Cerebellar cortex (tissue), 1 donor: ENCODE measurements at places on chromosomes 2 and 18.

GRCh38 chr2:210591663-210592062 is 35.3 kb downstream of the CPS1 start:
- no peak for DNase-seq

DNA sequence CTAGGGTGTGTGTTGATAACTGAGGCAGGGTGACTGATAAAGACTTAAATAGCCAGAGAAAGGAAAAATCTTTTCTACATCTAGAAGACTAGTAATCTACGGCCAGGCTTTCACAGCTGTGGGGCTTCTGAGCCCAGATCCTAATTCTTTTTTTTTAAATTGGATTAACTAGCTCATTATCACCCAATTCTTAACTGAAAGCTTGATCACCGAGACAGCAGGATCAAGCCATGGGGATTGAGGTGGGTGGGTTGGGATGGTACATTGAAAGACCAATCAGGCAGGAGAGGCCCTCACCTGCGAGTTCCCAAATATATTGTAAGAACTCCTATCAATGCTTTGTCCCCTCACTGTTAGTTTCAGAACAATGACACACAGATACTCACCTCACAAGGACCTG is 20.0 kb upstream of the NFE2L2 start:
- DNase-seq: no peak

GRCh38 chr18:49082714-49083688 is 132.2 kb upstream of the SMAD7 start:
- no peak for DNase-seq

DNA sequence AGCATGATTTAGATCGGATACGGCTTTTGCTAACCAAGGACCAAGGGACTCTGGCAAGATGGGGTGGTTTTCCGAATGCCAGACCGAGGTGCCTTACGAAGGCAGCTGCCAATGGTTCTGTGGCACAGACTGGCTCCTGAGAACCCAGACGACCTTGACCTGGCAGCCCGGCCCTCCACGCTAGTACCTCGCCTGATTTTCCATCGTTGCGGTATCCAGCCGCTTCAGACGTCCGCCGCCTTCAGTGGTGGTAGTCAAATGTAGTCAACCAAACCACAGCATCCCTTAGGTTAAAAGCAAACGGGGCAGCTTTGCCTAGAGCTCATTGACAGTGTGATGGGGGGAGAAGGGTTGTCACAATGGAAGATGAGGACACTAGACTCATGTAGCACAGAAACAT is 42.6 kb downstream of the GBX2 start:
- DNase-seq: no peak

DNA sequence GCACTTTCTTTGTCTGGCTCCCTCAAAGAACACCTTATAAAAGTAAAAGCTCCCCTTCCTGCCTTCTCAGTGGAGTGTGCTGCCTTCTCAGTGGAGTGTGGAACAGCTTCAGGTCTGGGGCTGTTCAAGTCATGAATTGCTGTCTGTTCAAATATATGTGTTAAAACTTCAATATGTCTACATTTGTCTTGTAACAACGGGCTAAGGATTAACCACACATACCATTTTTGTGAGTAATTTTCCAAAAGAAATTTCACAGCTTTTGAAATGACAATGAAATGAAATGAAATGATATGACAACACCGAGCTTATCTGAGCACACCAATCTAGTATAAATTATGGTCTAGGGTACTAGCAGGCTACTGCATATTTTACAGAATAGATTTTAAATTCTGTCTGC is 42.9 kb downstream of the CABYR start:
- DNase-seq: no peak

DNA sequence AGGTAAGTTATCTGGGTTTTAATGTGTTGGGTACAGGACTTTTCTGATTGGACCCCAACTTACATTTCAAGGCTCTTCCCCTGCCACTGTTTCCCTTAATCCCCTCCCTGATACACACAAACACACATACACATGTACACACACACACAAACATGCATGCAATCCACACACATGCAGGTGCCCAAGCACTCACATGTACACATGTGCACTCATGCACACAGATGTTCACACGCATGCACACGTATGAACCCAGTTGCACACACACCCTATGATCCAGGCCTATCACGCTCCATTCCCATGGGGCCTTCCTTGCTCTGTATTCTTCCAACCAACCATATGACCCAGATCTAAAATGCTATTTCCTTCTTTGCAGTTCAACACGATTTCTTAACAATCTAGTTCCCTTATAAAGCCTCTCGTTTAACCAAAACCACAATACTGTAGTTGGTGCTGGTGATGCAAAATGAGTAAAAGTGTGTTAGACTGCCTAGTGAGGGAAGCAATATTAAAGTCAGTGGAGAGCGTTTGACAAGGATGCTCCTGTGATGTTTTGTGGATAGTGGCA is 11.1 kb downstream of the SERPINB8 start:
- no peak for DNase-seq

DNA sequence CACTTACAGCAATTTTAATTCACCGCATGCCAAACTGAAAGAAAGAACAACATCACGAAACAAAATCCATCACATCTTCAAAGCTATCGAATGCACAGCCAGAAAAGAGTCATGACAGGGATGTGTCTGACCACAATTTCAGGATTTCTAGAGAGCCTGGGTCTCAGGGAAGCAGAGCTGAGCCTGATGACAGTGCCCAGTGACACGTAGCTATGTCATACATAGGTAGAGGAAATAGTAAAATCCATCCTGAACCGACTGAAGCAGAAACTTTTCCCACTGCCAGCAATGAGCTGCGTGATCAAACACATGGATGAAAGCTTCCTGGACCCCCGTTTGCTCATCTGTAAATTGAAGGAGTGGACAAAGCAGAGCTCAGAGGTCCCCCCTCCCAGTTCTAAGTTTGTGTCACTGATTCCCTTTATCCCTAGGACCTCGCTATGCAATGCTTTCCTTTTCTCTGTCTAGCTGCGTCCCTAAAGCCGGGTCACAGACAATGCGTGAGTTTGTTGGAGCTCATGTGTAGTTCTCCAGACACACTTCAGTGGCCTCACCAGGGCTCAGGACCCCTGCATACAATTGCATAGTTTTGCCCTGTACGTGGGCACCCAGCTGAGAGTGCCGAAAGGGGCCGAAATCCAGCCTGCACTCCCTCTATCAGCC is 37.6 kb downstream of the CCBE1 start:
- DNase-seq: no peak

GRCh38 chr2:178152977-178153376 is 40.7 kb downstream of the RBM45 start:
- no peak for DNase-seq

GRCh38 chr2:33435518-33435917 is 40.9 kb upstream of the RASGRP3 start:
- no peak for DNase-seq

DNA sequence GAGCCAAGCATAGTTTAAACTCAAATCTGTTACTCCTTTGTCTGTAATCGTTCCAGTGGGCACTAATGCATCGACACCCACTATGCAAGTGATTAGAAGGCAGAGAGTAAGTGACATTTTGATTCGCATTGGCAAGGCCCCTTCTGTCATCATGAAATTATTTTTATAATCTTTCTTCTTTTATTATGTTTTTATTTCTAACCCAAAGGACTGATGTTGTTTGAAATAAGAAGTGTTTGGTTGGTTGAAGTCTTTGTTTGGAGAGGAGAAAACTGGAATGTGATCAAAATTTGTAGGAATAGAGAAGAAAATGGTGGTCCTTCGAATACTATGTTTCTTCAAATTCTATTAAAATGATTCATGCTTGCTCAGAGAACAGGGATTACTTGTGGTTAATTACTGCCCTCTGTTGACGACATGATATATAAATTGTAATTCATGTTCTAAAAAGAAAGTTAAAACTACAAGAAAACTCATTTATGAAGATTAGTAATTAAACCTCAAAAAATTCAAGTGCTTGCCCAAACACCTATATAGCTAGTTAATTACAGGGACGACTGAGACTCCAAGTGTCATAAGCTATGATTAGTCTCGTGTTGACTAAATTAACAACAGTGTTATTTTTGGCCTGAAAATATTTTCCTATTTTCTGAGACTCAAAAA is 26.4 kb upstream of the TFPI start:
- peak; percentile 44 for DNase-seq

GRCh38 chr2:161077367-161078210 is 82.6 kb upstream of the TANK start:
- DNase-seq: no peak

DNA sequence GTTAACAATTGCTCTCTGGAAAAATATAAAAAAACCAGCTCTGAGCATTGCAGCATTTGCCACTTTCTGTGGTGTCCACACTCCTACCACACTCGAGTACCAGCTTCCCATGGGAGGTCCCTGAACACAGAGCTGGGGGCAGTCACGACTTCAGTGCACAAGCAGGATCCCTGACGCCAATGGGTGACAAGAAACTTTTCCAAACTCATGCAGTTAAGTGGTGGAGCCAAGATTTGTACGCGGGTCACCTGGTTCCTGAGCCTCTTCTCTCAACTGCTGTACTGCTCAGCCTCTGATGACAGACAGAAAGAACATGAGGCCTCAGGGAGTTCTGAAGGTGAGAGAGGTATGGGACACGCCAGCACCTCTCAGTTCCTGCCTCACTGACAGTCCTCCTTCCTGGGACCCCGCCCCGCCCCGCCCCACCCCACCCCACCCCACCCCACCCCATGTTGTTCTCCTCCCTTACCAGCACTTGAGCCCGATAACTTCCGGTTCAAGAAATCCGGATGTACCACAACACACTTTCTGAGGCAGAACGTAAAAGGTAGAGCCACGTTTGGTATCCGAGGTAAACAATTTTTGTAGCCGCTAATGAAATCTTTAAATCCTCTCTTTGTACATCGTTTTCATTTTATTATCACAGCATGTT is 287.6 kb downstream of the MYCN start:
- DNase-seq: no peak

DNA sequence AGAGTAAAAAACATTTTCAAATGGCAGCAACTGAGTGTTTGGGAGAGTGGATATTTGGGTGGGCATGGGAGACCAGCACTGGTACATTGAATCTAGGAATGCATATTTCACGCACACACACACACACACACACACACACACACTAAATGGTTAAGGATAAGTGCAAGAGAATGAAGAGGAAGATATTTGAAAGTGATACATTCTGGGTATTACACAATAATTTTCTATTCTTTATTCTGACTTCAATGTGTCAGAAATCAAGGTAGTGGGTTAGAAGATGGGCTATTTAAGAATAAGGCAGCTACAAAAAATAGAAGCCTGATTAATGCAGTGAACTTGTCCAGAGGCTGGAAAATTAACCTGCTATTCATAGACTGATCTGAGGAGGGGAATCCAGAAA is 577.0 kb downstream of the TMEM182 start:
- no peak for DNase-seq

DNA sequence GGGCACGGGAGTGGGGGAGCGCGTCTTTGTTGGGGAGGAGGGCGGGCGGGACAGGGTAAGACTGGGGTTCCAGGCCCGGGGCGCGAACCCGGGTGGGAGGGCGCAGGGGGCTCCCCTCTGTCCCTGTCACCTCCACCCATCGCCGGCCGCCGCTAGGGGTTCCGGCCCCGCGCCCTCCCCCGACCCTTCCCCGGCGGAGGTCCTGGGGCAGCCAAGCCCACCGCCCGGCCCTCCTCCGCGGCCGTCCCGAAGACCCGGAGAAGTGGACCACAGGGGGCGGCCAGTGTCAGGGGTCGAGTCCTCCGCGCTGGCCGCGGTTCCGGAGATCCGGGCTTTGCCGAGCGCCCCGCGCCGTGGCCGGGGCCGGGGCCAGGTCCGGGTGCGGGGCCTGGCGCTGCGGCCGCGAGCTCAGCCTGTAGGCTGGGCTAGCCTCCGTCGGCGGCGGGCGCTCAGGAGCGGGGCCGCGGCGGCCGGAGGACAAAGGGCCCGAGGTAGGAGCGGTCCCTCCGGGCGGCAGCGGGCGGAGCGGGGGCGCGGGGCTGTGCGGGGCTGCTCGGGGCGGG is 16.6 kb upstream of the E2F6 start:
- DNase-seq: peak; percentile 37
